NCI-H510A (cell line): ENCODE measurements at places on chromosomes 1 and 21.

DNA sequence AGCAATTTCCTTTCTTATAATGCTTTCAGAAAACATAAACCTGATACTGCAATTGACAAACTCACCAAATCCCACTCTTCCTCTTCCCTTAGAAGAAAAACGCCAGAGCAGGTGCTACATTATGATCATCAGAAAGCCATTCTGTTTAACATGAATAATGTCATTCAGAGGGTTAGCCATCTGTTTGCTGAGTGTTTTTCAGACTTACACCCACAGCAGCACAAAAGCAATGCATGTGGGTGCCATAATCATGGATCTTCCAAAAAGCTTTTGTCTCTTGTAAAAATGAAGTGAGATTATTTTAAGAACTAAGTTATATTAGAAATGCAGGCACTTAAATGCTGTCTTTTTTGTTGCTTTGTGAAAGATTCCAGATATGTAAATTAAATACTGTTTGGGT lies 204.6 kb upstream of the TMPRSS15 start:
- DNase-seq, result no peak

- peak; percentile 95 for DNase-seq
Observed at GRCh38 chr1:52365746-52366516, at the start of gene CC2D1B. CC2D1B (minus strand) TSS chr1:52366205; CDS start chr1:52364620, 1,585 bp downstream.

DNA sequence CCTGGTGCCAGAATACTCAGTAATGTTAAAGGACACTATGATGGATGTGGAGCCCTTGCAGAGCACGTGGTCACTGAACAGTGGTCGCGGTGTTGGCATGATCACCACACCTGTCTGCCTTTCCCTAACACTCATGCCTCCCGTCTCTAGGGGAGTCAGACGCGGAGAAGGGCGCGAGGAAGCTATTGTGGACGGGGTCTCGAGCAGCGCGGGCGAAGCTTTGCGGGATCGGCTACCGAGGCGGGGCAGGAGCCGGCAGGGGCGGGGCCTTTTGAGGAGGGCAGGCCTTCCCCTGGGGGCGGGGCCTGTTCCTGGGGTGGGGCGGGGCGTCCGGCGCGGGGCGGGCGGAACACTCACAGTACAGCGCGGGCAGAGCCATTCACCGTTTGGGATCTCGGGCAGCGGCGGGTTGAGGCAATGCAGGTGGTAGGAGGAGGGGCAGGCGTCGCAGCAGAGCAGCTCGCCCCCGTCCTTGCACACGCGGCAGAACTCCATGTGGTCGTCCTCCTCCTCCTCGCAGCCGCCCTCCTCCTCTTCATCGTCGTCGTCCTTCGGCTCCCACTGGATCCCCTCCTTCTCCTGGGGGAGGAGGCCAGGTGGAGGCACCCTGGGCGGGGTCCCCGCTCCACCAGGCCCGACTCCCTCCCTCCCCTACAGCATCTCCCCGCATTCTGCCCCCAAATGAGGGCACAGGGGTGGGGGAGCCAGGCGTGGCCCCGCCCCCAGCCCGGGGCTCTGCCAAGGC lies 31.5 kb downstream of the CHD5 start:
- no peak for DNase-seq

DNA sequence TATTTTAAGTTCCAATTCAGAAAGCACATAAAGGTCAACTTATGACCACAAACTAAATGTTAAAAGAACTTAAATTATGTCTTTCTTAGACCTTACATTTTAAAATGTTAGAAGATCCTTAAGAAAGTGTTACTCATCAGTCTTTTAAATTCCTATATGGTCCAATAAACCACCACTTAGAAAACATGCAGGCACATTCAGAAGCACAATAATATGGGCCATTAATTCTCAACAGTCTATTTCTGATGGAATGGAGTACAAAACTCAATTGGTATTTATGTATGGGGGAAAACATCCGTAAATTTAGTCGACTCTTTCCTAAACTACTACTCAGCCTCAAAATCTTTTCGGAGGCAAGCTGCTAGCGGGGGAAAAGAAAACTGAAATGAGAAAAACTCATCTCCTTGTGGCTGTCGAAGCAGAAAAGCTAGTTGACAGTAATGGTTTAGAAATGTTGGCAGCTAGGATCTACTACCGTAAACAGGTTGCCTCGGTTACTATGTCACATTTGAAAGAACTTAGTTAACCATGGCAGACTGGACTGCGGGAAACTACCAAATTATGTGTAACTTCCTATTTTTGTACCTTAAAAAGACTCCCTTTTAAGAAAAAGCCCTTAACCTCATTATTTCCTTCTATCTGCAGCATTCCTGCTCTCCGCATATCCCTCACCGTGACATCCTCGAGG lies 1.0 kb downstream of the TRMT1L start:
- DNase-seq, result no peak

GRCh38 chr1:69787151-69787550 lies 219.4 kb downstream of the LRRC7 start:
- DNase-seq, result no peak

- DNase-seq, result no peak
Observed at GRCh38 chr1:241181471-241181870, 175.5 kb downstream of the RGS7 start.

DNA sequence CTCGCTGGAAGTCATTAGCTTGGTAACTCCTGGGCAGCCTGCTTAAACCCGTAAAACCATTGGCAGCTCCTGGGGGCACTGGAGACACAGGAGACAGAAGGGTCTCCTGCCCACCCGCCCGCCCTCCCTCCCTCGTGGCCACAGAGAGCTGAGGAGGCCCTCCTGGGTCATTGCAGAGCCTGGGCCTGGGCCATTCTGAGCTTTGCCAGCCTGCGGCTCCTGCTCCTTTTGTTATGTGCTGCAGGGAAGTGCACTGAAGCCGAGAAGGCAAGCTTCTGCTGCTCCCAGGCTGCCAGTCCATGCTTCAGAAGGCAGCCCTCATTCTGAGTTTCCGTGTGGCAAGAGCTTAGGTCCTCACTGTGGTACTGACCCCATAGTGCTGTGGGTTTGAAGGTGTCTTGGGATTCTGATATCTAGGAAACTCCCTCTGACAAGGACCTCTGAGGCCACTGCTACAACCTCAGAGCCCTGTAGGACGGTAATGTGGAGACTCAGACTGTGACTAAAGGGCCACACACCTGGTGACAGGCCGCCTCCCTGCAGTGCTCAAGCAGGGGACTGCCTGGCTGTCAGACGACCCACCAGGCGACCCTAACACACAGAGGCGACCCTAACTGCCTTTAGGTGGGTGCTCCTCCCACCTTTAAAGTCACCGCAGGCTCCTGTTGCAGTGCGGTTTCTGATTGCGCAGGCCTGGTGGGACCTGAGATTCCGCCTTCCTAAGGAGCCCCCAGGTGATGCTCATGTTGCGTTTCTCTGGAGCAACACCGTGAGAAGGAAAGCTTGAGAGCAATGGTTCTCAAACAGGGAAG lies 118.7 kb downstream of the IER5 start:
- DNase-seq, result no peak

GRCh38 chr1:35029761-35030160 lies 2.0 kb downstream of the ZMYM6 start:
- DNase-seq, result no peak

DNA sequence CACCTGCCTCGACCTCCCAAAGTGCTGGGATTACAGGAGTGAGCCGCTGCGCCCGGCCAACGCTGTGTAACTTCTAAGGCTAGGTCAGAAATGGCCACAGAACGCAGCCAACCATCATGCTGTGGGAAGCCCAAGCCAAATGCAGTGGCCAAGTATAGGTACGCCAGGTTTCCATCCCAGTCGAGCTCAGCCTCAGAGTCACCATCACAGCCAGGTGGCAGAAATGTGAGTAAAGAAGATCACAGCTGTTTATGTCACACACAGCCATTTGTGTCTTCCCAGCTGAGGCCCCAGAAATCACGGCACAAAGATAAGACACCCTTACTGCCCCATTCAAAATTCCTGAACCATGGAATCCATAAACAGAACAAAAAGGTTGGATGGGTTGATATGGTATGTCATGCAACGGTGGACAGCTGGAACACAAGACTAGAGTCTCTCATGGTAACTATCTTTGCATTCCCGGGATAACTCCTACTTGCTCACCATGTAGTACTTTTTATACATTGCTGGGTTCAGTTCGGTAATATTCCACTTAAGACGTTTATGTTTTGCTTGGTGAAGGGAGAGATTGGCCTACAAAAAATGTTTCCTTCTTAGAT lies 84.3 kb downstream of the SLC45A1 start:
- no peak for DNase-seq

DNA sequence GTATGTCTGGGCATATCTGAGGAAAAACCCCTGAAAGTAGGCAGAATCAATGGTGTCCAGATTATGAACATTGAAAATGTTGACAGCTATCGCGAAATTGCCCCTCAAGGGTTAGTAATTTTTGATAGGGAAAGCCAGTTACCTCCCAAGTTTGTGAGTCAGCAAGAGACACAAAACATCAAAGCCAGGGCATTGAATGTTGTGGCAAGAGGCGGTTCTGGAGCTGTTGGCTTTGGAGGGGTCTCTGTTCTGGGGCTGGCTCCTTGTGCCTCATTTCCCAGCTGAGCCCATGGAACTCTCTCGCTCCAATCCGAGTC lies 10.6 kb upstream of the S100A11 start:
- no peak for DNase-seq

- DNase-seq, result no peak
Observed at GRCh38 chr21:42970946-42971653, 3.3 kb upstream of the PKNOX1 start.

- DNase-seq, result no peak
Observed at GRCh38 chr1:155295183-155295941, 5.9 kb downstream of the PKLR start.

- no peak for DNase-seq
Observed at GRCh38 chr1:201015551-201016091, 7.9 kb downstream of the KIF21B start.

GRCh38 chr1:104933846-104934245 lies 1184.1 kb downstream of the AMY1C start:
- DNase-seq, result no peak
